ENCODE measurements at places on chromosomes 1 and 21.

- no peak for DNase-seq
Observed at GRCh38 chr1:217062586-217062985, 339.4 kb upstream of the ESRRG start.

DNA sequence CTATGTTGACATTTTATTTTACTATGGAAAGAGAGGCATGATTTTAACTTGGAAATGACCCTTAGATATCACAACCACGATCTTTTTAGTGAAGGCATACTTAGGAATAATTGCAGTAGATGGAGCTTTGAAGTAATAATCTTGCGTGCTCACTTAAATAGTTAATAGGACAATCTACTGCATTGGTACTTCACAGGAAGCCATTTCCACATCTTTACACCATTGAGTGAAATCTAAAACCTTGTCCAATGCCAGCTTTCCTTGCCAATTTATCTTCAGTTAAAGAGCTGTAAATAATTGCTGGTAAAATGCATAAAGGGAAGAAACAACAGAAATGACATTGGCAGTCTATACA, 586.3 kb downstream of the ADGRL2 start:
- no peak for DNase-seq

DNA sequence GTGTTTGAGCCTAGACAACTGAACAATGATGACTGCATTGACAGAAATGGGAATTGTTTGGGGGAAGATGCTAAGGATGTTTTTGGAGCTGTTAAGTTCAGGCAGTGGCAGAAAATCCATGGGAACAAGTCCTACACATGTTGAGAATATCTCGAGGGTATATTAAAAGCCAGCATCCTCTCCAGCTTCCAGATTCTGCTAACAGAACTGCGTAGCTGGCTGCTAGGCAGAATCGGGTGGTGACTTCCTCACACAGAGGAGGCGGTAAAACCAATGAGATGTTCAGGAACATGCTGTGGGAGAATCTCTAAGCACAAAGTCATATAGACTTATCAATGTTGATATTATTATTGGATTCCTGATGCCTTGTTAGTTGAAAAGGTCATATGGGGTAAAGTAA, 14.8 kb downstream of the FAM163A start:
- no peak for DNase-seq

DNA sequence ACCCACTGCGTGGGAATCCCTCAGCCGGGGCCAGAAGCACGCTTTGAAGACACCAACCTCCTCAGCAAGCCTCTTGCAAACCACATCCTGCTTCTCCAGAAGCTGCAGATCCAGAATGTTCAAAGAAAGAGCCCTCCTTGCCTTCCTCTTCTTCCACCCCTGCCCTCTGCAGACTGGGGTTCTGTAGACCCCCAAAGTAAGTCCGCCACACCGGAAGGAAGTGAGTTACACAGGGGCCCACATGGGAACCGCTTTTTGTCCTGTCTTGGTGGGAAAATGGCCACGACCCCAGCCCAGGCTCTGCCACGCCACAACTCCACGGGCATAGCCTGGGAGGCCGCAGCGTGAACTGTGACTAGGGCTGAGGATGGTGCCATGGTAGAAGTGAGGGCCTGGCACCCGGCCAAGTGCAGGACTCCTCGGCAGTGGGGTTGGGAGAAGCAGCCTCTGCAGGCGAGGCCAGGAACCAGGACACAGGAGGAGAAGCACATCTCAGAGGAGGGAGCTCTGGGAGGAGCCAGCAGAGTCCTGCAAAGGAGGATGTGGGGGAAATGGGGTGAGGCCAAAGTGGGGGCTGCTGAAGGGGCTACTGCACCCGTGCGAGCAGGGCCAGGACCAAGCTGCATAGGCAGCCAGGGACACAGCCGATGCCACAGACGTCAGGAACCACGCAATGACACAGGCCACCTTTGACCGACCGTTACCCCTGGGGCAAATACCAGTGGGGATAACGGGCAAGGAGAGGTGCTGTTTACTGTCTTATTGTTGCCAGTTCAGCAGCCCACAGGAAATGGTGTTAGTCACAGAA, 30.9 kb downstream of the PDE9A start:
- no peak for DNase-seq

DNA sequence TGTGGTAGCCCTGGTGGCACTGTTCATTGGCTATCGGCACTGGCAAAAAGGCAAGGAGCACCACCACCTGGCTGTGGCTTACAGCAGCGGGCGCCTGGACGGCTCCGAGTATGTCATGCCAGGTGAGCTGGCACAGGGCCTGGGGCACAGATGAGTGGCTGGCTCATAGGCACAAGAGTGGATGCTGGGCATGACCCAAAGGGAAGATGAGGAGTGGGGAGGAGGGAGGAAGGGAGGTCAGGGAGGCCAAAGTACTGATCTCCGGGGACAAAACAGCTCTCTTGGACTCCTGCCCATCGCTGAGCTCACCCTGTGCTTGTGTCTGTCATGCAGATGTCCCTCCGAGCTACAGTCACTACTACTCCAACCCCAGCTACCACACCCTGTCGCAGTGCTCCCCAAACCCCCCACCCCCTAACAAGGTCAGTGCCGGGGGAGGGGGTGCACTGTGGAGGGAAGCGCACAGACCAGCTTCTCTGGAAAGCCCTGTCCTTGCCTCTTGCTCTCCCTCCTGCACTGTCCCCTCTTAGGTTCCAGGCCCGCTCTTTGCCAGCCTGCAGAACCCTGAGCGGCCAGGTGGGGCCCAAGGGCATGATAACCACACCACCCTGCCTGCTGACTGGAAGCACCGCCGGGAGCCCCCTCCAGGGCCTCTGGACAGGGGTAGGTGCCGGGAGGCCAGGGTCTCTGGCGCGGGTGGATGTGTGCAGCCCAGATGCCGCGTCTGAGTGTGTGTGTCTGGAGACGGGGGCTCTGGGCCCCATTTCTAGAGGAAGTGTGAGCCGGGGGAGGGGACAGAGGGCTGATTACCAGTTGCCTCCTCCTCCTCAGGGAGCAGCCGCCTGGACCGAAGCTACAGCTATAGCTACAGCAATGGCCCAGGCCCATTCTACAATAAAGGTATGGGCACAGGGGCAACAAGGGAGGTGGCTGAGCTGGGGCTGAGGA, 7.3 kb upstream of the LRRC71 start:
- DNase-seq: no peak
